ENCODE measurements at places on chromosomes 3 and 15.

DNA sequence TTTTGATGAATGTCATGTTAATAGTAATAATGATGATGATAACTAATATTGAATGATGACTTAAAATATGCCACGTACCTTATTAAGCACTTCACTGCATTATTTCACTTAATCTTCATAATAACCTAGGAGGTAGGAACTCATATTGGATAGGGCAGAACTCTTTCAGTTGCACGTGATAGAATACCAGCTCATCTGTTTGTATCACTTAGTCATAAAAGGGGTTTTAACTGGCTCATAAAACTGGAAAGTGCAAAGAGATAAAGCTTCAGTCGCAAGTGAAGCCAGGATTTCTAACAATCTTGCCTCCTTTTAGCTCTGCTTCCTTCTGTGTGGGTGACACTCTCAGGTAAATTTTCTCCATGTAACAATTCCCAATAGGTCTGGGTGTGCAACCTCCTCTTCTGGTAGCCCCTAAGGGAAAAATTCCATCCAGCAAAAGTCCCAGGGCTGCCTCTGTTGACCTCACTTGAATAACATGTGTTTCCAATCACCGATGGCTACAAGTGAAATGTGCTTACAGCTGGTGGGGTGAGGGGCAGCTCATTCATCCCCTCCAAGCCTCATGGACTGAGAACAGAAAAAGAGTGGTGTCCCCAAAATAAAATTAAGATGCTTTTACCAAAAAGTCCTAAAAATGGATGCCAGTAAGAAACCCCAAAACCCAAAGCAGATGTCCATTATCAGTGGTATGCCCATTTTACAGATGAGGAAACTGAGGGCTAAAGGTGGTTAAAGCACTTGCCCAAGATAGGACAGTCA, 9.3 kb downstream of the GXYLT2 start:
- no peak for DNase-seq

DNA sequence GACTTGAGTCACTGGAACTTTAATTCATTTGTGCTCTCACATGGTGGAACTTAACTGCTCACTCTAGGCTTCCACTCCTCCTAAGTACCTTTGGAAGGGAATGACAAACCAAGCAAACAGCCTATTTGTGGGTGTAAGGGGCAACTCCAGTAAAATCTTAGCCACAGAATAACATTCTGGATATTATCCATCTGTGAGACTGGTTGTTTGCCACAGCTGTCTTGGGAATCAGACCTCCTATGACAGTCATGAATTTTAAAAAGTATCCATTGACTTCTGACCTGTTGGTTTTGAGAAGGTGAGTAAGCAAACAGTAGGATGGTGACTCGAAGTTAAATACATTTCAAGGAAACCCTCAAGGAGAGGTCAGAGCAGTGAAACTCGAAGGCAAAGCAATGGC, 147.3 kb upstream of the CDIN1 start:
- no peak for DNase-seq

DNA sequence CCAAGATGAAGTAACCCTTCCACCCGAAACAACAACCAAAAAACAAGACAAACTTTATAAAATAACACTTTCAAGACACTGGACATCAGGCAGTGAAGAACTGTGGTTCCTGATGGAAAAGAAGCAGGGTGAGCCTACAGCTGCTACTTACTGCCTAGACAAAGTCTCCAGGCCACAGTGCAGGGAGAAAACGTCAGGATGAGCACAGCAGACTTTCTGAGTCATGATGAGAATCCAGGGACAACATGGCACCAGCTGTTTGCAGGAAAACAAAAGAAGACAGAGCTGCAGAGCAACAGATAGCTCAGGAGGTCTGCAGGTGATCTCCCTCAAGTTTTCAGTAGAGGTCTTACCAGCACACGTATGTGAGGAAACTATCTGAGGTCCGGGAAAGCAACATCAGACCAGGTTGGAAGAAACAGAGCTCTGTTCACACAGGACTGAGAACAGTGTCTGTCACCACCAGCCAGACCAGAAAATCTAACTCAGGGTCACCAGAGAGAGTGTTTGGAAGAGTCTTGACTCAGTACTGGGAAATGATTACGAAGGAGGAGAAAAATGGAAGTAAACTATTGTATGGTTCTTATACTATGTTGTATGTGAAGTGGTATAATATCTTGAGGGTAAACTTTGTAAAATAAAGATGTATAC, 108.9 kb downstream of the ANO10 start:
- no peak for DNase-seq

DNA sequence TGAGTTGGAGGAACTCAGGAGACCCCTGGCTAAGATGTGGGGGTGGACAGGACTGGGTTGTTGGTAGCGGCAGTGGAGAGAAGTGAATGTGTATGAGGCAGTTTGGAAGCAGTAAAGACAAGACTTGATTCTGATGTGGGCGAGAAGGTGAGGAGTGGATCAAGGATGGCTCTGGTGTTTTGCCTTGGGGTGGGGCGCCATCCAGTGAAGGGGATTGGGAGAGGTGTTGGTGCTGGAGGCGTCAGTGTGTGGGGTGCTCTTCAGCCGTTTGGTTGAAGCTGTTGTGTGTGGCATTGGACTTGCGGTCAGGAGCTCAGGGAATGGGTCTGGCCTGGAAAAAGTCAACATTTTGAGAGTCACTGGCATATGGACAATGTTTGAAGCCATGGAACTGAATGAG, 13.3 kb downstream of the FAN1 start:
- no peak for DNase-seq

GRCh38 chr15:83164111-83164770, 43.4 kb downstream of the HDGFL3 start:
- no peak for DNase-seq

DNA sequence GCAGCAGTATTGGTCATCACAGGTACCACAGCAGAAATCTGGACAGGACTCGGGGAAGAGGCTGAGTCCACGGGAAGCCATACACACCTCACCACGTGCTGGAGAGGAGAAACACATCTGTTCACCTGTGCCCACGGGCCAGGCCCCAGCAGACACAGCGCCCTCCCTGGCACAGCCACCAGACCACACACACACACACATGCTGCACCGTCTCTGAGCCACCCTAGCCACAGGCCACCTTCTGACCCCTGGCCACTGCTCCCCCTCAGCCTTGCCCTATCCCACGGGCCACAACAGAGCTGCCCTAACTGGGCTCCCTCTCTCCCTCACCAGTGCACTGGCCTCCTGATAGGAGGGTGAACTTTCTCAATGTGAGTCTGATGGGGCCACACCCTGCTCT, 2.8 kb downstream of the SHISA5 start:
- no peak for DNase-seq

DNA sequence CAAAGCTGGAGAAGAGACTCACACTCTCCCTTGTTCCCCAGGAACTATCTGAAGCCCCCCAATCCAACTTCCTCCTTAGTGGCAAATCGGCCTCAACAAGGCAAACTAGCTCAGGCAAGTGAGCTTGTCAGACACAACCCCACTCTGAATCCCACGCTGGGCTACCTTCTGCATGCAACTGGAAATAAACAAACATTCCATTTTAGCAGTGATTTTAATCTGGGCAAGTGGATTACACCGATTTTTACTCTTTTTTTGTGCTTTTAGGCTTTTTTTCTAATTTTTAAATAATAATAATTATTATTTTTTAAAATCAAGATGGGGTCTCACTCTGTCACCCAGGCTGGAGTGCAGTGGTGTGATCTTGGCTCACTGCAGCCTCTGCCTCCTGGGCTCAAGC, 2.9 kb upstream of the NOX5 start:
- DNase-seq = no peak

DNA sequence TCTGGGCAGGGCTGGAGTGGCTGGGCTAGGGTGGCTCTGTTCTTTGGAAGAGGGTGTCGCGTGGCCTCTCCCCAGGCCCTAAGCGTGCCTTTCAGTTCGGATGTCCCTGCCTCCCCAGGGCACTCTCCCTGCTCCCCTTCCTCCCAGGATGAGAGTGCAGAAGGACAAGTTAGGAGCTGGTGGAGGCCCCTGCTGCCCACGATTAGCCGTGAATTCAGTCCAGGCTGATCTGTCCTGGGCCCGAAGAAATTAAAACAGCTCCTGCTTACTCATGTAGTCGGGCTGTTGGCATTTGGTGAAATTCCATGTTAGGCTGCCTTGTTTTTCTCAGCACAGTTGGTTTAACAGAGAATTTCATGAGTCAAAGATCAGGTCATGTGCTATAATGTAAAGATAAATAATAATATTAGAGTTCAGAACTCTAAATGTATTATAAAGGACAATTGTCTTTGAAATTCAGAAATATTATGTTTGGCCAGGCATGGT, 24.5 kb downstream of the NIPA1 start:
- no peak for DNase-seq

DNA sequence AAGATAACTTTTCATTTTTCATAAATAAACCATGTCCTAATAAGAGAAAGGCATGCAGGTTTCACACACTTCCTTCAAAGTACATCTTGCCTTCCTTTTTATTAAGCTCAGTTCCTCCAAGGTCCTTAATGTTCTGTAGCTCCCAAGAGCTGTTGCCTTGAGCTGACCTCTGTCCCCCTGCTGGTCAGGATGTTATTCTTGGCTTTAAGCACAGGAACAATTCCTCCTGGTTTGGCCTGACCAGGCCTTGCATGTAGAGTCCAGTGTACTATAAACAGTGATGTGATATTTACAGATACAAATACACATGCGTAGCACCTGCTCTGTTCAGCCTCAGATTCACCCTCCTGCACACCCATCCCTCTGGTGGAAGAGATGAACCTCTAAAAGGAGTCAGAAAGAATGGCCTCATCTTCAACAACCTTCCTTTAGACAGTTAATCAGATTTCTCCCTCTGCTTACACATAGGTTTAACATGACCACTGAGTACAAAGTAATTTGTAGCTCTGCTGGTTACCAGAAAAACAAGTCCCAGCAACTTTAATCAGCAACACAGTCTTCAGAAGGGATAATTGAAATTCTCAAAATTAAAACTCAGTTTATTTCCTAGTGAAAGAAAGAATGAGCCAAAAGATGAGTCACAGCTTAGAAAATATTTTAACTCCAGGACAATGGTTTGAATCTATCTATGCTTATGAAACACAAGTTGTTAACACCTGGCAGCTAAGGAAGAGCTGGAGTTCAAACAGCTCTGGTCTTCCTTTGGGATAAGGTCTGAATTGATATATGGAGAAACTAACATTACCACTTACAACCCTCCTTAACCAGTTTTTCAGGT, 46.5 kb downstream of the PTPN9 start:
- no peak for DNase-seq

DNA sequence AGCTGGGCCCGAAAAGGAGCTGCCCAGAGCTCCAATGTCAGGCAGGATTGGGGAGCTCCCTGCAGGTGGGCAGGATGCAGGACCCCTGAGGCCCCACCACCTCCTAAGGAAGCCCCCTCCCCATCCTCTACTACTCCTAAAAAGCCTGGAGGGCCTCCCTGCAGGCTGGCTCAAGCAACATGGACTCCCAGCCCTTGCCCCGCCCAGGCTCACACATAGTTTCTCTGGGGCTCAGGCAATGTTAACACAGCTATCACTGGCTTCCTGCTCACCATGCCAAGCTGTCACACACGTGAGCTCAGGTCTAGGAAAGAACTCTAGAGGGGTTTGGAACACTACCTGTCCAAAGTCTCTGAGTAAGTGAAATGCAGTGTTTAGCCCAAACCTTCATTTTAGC, 65.4 kb upstream of the ZNF148 start:
- DNase-seq = no peak

DNA sequence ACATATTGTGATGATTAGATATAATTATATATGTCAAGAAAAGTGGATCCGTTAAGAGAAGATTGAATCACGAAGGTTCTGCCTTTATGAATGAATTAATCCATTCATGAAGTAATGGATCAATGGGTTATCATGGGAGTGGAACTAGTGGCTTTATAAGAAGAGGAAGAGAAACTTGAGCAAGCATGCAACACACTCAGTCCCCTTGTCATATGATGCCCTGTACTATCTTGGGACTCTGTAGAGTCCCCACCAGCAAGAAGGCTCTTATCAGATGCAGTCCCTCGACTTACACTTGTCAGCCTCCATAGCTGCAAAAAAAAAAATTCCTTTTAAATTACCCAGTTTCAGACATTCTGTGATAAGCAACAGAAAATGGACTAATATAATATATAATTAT, 301.9 kb downstream of the RAP2B start:
- DNase-seq = no peak

DNA sequence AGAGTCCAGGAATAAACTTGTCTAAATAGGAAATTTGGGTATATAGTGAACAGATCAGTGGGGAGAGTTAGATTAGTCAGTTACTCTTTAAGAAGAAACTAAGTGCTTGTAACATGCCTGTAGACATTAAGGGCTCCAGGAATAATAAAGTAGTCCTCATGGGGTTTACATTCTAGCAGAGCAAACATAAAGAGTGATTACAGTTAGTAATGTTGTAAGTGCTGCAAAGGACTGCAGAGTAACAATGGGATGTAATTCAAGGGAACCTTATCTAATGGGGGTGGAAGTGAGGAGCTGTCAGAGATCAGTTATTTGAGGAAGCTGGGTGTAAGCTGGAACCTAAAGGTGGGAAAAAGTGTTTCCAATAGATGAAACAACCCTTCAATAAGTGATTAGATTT, 67.5 kb downstream of the ARIH1 start:
- DNase-seq = no peak

DNA sequence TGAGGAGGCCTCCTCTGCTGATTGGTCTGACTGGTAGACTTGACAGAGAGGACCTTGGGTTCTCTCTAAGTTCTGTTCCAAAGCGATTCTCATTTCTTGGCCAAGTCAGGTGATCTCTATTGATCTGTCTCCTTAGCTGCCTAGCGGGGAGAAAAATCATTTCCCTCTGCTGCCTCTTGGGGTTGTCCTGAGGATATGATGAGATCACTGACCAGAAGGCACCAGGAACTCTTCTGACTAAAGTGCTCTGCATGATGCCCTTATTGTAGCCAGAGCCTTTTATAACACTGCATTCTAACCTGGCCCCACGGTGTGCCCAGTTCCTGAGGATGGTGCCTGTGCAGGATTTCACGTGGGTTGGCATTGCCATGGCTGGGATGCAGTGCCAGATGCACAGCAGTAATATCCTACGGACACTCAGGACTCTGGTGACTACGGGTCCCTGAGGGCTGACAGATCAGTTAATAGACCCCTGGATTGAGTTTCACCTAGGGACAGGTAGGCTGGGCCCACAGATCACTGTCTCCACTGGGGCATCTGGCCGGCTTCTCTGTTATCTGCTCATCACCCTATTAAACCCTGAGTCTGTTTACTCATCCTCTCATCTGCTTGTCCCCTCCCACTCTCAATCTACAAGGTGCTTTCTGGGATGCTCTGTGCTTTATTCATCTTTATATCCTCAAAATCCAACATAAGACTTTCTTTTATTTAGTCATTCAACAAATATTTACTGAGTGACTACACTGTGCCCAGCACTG, 3.9 kb upstream of the HEG1 start:
- DNase-seq = no peak

DNA sequence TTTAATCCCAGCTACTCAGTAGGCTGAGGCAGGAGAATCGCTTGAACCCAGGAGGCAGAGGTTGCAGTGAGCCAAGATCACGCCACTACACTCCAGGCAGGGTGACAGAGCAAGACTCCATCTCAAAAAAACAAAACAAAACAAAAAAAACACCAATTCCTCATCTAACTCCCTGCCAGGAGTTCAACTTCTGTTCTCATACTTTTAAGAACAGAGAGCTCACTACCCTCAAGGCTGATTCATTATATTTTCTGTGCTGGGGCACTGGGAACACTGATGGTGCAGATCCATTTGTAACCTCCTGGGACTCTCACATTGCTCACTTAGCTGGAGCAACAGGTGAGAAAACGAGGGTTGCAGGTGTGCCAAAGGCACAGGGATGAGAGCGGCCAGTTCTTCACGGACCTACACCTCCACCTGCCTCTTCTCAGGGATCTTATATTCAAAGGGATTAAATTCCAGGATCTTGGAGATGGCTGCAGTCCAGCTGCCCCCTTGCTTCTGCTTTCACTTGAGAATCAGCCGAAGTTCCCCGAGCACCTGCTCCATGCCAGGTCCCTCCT, 12.3 kb upstream of the CSK start:
- DNase-seq = no peak

Measured in NCI-H510A (cell line).